Midbrain (tissue), 1 donor: ENCODE measurements at places on chromosomes 13 and 19.
A peak's percentile ranks its signal among the peaks of the same experiment; 100 is the strongest.

- DNase-seq = no peak
These were observed 770.1 kb upstream of the PCDH20 start for GRCh38 chr13:62185631-62186255.

DNA sequence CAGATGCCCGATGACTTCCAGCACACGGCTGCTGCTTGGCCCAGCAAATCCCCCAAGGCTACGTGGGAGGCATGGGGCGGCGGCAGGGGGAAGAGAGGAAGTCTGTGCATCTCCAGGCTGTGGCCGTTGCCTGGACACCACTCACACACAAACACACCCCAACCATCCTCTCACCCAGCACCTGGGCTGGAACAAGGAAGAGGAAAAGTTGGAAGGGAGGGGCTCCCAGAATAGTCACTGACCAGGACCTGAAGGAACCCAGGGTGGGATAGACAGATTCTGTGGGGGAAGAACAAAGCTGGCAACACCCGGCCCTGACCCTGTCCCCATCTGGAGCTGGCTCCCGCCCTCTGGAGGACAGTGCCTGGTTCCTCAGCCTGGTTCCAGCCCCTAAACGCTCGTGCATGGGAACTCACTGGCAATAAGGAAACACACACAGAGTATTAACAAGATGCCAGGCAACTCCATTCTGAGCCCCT lies 11.2 kb downstream of the PPP6R1 start:
- DNase-seq = no peak

GRCh38 chr13:74794582-74794981 lies 660.4 kb upstream of the KLF12 start:
- DNase-seq = no peak

GRCh38 chr13:97475011-97475410 lies 41.0 kb downstream of the RAP2A start:
- DNase-seq = no peak

DNA sequence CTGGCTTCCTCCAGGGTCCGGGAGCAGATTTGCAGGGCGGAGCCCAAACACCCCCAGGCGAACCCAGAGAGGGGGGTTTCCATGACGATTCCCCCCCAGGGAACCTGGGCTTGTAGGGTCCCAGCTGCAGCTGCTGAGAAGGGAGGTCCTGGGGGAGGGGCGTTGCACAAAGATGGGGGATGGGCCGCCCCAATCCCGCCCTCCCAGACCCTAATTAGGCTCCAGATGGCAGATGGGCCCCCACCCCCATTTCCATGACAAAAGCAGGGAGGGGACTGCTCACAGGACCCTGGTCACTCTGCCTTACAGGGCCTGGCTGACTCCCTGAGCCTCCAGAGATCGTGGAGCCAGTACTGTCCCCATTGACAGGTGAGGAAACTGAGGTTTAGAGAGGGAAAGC lies 15.2 kb downstream of the ELAVL3 start:
- DNase-seq = no peak

GRCh38 chr19:38003438-38004185 lies 96.6 kb downstream of the SIPA1L3 start:
- peak; percentile 71 for DNase-seq

GRCh38 chr13:112333756-112334543 lies 42.2 kb upstream of the SPACA7 start:
- DNase-seq = no peak

DNA sequence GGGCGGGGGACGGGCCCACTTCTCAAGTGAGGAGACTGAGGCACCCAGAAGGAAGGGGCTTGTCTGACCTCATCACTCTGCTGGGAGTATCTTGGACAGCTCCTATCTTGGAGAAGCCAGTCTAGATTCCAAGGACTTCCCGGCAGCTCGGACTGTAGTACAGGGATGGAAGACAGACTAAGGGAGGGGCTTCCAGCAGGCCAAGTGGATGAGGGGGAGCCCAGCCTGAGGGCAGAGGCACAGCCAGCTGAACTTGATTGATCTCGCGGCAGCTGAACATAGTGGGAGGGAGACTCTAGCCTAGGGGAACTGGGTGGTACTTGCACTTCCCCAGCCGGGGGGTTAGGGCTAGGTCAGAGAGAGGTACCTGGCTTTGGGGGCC lies 711 bp downstream of the CILP2 start:
- no peak for DNase-seq

DNA sequence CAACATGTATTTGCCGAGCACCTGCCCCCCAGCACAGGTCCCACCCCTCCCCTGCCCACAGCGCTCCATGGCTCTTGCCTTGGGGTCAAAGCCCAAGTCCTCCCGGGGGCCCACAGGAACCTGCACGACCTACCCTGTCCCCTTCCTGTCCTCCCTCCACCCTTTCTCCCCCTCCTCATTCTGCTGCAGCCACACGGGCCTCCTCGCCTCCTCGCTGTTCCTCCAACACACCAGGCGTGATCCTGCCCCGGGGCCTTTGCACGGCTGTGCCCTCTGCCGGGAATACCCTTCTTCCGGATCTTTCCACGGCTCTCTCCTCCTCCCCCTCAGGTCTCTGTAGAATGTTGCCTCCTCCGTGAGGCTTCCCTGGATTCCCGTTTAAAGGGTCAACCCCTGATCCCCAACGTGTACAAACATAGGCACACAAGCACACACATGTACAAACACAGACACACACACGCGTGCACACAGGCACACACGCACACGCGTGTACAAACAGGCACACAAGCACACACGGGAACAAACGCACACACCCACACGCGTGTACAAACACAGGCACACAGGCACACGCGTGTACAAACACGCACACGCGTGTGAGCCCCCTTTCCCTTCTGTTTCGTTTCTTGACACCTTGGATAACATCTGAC lies 2.8 kb downstream of the MADCAM1 start:
- no peak for DNase-seq

DNA sequence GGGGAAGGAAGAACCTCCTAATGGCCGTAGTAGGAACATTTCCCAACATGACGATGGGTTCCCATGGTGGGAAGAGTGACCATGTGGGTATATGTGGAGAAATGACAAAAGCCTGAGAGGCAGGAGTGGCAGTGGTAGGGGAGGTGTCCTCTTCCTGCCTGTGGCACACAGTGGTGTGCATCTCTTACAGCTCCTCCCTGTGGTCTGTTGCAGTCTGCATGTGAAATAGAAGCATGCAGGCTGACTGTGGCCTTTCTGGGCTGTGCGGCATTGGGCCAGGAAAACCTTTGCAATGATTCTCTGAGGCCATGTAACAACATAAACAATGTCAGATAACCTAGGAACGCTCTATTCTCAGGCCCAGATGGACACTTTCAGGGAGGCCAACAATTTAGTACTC lies 84.0 kb downstream of the LACC1 start:
- DNase-seq = no peak

DNA sequence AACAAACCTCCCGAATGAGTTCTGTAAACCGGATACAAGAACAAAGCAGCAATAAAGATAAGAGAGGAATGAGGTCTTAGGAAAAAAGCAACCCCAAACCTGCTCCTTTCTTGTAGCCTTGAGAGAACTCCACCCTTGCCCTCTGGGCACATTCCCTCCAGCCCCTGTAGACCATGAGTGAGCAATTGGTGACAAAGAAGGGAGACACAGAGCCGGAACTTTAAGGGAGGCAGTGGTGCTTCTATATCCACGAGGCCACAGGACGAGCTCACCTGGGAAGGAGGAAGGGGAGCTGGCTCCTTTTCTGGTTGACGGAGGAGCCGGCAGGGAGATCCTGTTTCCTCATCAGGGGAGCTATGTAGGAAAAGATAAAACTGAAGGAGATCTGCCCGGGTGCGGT lies 13.0 kb downstream of the BRME1 start:
- no peak for DNase-seq

- no peak for DNase-seq
These were observed 760.6 kb downstream of the EFNB2 start for GRCh38 chr13:105774739-105775460.

DNA sequence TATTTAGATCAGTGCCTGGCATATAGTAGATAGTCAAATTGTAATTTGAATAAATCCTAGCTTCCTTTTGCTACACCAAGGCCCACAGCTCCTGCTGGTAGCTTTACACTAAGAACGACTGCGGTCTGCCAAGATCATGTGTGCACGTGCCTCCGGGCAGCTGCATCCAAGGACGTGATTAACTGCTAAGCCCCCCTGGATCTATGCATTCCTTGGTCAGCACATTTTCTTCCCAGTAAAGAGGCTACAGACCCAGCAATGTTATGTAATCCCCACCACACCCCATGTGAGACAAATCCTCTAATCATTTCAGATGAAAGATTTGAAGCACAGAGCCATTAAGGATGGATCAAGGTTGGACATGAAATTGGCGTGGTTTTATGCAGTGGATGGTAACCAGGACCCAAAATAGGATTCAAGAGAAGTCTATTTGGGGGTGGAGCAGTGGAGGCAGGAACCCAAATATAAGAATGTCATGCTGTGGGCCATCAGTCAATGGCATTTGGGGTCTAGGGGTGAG lies 65.2 kb upstream of the PEG3 start:
- DNase-seq = no peak

DNA sequence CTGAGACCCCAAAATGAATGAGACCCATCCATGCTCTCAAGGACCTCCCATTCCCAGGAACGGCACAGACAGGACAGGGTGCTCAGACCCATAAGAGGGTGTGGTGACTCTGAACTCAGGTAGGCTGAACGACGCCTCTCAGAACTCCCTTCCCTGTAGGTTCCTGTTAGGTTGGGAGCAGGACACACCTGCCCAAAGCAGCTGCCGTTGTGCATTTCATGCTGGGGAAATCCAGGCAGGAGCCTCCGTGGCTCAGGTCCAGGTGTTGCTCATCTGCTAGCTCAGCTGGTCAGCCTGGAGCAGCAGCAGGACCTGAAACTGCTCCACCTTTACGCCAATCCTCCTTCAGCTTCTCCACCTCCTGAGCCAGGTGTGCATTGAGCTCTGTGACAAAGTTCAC lies 19.1 kb upstream of the TEX101 start:
- no peak for DNase-seq
